ENCODE measurements at places on chromosomes 4 and X.
A peak's percentile ranks its signal among the peaks of the same experiment; 100 is the strongest.

DNA sequence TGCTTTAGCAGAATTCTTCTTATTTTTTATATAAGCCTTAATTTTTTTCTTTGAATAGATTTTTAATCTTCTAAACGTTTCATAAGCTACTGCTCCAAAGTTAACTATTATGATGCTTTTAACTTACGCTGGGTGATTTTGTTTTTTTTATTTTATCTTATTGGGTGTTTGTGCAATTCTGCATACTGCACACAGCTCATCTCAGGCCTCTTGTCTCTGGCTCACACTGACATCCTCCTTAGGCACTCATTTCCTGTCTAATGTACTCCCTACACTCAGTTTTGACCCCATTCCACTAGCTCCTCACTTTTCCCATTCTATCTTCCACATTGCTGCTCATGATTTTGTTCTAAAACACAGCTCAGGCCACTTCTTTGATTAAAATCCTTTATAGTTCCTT, 111.9 kb upstream of the MAP9 start:
- no peak for DNase-seq

DNA sequence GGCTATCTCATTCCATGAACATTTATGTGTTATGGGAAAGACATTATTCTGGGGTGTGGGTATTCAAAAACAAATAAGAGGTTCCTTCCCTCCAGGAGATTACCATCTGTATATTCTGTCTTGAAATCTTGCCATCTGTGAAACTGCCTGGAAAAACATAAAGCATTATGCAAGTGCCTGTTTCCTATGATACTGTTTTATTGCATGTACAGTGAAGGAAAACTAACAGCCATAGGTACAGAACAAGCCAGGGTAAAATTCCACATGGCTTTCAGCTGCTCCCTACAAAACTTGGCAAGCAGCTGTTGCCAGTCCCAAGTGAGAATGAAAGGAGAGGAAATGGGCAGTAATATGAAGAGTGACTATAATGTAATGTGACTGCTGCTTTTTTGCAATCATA, 136.0 kb downstream of the GUCY2F start:
- no peak for DNase-seq

DNA sequence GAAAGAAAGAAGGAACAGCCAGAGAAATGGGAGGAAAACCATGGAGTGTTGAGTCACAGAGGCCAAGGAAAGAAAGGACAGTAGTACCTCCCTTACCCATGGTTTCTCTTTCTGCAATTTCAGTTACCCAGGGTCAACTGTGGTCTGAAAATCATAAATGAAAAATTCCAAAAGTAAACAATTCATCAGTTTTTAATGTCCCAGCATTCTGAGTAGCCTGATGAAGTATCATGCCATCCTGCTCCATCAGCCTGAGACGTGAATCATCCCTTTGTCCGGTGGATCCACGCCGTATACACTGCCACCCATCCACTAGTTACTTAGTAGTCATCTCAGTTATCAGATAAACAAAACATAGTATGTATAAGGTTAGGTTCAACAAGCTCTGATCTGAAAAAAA, 114.2 kb downstream of the COMMD8 start:
- DNase-seq: no peak

- no peak for DNase-seq
Observed at GRCh38 chrX:57822398-57822797, 87.9 kb downstream of the ZXDA start.

DNA sequence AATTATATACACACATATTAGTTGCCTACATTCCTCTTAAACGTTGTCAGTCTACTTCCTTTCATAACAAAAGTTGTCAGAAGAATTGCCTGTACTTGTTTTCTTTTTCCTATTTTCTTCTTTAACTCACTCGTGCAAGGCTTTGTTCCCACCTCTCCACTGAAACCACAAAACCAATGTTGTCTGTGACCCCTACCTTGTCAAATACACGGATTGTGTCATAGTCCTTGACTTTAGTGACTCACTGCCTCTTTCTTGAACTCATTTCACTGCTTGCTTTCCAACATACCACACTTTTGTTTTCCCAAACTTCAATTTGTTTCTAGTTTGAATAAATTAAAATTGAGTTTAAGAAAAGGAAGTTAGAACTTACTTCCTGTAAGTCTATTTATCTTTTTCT, 283.9 kb upstream of the AGA start:
- DNase-seq: no peak

- DNase-seq: no peak
Observed at GRCh38 chrX:19370061-19370460, 26.3 kb downstream of the PDHA1 start.

GRCh38 chrX:45619290-45619689, 418.6 kb upstream of the DIPK2B start:
- peak; percentile 53 for DNase-seq

GRCh38 chr4:155809835-155810234, 51.0 kb downstream of the GUCY1B1 start:
- peak; percentile 44 for DNase-seq

DNA sequence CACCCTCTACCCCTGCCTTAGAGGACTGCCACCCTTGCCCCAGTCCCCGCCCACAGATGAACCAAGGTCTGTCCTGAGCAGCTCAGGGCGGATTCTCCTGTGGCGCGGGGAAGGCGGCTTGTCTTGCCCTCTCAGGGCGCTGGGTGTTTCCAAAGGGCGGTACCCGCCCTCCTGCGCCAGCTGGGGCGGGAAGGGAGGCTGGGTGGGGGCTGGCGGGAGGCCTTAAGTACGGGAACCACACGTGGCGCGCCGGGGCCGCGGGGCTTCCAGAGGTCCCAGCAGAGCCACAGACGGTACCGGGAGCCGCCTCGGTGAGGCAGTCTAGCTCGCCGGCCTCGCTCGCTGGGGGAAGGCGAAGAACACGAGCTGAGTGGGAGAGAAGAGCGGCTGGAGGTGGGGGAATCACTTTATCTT, 361.1 kb downstream of the MID1IP1 start:
- DNase-seq: no peak

- no peak for DNase-seq
Observed at GRCh38 chr4:107619731-107620130, 100.3 kb downstream of the PAPSS1 start.

GRCh38 chrX:9955506-9955905, 11.7 kb upstream of the CLDN34 start:
- no peak for DNase-seq

DNA sequence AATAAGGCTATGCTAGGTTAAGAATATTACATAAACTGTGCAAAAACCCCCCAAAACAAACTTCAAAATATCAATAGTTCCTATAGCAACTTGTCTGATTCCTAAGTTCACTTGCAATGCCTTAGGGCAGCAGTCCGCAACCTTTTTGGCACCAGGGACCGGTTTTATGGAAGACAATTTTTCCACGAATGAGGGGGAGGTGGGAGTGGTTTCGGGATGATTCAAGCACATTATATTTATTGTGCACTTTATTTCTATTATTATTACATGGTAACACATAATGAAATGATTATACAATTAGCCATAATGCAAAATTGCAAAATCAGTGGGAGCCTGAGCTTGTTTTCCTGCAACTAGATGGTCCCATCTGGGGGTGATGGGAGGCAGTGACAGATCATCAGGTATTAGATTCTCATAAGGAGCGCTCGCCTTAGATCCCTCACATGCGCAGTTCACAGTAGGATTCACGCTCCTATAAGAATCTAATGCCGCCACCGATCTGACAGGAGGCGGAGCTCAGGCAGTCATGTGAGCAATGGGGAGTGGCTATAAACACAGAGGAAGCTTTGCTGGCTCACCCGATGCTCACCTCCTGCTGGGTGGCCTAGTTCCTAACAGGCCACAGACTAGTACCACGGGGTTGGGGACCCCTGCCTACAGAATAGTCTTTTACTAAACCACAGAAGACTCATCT, 39.7 kb downstream of the ACOX3 start:
- DNase-seq: no peak

DNA sequence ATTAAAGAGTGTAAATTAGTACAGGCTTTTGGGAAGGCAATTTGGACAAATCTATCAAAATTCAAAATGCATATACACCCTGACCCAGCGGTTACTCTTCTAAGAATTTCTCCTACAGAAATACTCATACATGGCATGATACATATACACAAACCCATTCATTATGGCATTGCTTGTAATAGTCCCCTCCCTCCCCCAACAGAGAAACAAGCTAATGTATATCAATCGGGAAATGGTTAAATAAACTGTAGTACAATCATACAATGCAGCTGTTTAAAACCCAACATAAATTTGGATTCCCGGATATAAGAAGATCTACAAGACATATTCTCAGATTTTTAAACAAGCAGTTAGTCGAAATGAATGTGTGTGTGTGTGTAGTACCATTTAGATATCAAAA, 808 bp downstream of the HUWE1 start:
- peak; percentile 19 for DNase-seq

DNA sequence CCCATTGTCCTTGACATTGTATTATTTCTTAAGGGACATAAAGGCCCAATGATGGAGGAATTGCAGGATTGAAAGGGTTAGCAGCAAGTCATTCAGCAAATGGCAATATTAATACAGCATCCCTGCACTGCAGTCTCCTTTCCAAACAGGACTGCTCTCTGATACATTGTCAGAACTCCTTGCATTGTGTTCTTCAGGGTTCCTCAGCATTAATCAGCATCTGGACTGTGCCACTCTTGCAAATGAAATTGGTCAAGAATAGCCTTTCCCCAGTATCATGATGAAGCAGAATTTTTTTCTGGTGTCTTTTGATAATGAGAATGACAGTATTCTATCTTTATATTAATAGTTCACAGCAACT, 272.6 kb upstream of the HAND2 start:
- DNase-seq: no peak

- no peak for DNase-seq
Observed at GRCh38 chr4:101291198-101291597, 56.1 kb downstream of the PPP3CA start.

- DNase-seq: no peak
Observed at GRCh38 chr4:147029296-147029695, 83.6 kb upstream of the TTC29 start.

GRCh38 chr4:15938182-15938581, 358 bp downstream of the FGFBP1 start:
- DNase-seq: no peak

- no peak for DNase-seq
Observed at GRCh38 chr4:110046588-110047049, 133.9 kb downstream of the EGF start.

GRCh38 chr4:57018980-57019379, 40.3 kb downstream of the POLR2B start:
- DNase-seq: no peak

DNA sequence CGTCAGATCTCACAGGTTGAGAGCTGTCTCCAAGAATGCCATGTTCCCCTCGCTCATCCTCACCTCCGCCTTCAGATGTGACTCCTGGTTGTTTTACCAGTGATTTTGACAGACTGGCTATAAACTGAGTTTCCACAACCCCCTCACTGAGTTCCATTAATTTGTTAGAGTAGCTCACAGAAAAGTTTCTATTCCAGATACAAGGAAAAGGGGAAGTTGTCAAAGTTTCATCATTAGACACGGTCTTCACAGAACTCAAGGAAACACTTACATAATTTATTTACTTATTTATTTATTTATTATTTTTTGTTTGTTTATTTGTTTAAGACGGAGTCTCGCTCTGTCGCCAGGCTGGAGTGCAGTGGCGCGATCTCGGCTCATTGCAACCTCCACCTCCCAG, 55.7 kb upstream of the IQSEC2 start:
- DNase-seq: no peak

DNA sequence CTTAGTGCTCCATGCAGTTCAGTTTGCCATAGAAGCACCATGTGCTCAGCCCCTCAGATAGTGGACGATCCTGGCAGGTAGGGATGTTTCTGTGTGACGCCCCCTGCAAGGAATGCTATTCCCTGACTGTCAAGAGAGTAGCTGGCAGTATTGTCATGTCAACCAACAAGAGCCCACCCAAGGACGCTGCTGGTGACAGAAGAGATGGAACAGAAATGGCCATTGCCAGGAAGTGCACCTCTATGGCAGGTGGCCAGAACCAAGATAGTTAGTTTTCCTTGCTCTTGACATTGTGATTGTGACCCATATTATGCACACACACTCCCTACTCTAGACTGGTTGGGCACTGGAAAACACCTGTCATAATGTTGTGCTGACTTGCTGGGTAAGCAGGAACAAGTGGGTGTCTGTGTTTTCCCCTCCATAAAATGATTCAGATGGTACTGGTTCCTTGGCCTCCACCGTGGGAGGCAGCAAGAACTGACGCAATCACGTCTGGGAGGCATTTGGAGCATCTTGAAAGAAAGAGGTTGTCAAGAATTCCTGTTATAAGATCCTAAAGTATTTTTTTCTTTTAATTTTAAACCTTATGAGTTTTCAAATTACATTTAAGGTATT, 507.9 kb downstream of the MID1IP1 start:
- DNase-seq: no peak

- no peak for DNase-seq
Observed at GRCh38 chr4:109011241-109012026, 248.6 kb upstream of the ETNPPL start.

DNA sequence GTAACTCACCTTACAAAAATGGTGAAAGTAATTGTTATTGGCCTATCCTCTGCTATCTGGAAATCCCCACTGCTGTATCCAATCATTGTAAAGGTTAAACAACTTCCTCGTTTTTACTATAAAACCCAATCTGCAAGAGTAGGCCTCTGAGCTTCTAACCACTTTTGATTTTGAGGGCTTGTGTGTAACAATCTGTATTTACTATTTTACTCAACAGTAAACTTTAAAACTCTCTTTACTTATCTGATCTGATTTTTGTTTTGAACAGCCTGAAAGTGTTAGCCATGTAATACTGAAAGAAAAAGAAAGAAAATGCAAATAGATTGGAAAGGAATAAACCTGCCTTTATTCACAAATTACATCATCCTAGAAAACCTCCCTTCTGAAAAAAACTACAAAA, 63.1 kb downstream of the SLC10A7 start:
- no peak for DNase-seq

GRCh38 chr4:75484190-75484589, 30.0 kb downstream of the RCHY1 start:
- DNase-seq: no peak

DNA sequence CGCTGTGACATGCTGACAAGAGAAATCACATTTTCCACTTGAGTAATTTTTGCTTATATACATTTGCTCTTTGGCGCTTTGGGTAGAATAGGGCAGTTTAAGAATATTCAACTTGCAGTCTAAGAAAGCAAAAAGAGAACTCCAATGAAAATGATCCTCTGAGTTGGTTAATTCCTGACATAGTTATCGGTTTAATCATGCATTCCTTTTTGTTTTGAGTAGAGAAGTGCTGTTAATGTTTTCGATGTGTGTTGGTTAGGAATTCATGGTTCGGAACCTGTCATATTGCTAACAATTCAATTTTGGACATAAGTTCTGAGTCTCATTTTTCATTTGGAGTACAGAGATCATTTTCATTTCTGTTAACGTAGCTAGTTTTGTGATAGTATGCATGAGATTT, 700.6 kb upstream of the PITX2 start:
- no peak for DNase-seq

Measured in NCI-H146 (cell line).